OCI-M1 (cell line): ENCODE measurements at places on chromosomes 11 and 22.
A peak's percentile ranks its signal among the peaks of the same experiment; 100 is the strongest.

DNA sequence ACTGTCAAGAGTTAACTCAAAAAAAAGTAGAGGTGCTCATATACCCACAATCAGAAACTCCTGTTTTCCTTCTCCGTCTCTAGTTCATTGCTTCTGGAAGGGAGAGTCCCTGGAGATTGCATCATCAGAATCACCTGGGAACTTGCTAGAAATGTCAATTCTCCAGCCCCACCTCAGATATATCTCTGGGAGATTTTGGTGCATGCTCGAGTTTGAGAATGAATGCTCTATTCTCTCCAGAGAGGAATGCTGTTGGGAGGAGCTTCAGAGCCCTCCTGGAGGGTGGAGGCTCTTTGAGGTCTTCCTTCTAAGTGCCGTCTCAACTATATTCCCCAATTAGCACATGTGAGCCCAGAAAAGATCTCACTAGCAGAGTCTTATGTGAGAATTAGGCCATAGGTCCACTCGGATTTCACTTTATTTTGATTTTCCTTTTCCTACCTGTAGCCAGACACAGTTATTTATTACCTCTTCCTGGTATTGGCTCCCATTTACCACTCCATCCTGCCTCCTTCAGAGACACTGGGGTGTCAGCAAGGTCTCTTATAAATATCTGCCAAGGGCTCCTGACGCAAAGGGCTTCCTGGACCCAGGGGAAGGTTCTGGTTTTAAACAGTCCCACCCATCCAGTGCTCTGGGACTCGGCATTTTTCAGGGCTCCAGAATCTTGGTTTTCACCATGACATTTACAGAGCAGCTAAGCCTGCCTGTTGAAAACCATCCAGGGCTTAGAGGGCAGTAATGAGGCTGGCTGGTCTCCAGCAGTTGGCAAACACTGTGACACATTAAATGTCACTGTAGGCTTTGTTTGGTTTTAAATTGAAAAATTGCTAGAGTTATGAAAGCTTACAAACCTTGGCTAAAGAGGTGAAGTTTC lies 136.2 kb downstream of the CD44 start:
- DNase-seq = no peak

- no peak for DNase-seq
These were observed 24.1 kb downstream of the SUN2 start for GRCh38 chr22:38731703-38732161.

GRCh38 chr11:122248131-122248530 lies 132.1 kb upstream of the BLID start:
- no peak for DNase-seq

DNA sequence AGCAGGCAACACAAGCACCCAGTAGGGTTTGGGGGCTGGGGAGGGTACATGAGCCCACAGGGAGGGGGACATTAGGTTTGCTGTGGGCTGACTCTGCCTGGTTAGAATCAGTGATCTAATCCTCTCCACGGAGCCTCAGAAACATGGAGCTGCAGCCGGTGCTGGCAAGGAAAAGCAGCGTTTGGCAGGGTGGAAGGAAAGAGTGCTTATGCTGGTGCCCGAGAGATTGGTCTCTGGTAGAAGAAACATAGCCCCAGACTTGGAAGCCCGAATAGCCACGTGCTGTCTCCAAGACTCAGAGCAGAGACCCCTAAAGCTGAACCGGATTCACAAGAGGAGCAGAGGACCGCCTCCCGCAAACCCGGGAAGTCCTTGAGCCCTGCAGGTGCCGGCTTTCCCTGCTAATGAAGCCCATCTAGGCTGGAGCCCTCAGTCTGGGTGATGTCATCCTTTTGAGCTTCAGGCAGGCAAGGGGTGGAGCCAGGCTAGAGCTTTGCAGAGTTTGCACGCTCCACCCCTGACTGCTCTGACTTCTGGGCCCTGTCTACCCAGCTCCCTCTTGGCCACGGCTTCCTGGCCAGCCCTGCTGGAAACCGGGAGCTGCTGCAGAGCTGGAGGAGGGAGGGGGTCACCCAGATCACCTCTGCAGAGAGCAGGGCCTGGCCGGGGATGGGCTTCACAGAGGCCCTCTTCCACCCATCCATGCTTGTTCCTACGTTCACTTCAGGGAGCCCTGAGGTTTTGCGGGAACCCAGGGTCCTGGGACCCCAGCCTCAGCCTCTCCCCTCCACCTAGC lies 35.0 kb upstream of the JAM3 start:
- peak; percentile 75 for DNase-seq

- peak; percentile 95 for DNase-seq
These were observed 69.4 kb upstream of the FGF3 start for GRCh38 chr11:69888483-69889181.

DNA sequence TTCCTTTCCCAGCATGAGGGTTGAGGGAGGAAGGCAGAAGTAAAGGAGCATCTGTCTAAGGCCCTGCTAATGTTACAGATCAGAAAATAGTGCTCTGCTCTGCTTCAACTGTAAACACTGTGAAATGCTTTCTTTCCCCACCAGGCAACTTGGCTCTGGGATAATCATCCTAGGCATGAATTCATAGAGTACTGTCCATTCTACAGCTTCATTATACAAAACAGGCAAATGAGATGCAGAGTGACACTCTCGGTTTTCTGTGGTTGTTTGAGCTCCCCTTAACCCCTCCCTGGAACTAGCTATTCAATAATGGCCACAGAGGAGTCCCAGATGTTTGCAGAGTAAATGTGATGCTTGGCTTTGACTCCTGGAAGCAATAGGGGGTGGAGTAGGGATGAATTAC lies 184.3 kb upstream of the CTSC start:
- no peak for DNase-seq

- no peak for DNase-seq
These were observed 11.8 kb upstream of the KCNJ11 start for GRCh38 chr11:17400048-17400775.

- DNase-seq = no peak
These were observed 196.9 kb downstream of the ADAMTS15 start for GRCh38 chr11:130645164-130645842.

GRCh38 chr11:112748713-112749543 lies 212.3 kb upstream of the NCAM1 start:
- no peak for DNase-seq

DNA sequence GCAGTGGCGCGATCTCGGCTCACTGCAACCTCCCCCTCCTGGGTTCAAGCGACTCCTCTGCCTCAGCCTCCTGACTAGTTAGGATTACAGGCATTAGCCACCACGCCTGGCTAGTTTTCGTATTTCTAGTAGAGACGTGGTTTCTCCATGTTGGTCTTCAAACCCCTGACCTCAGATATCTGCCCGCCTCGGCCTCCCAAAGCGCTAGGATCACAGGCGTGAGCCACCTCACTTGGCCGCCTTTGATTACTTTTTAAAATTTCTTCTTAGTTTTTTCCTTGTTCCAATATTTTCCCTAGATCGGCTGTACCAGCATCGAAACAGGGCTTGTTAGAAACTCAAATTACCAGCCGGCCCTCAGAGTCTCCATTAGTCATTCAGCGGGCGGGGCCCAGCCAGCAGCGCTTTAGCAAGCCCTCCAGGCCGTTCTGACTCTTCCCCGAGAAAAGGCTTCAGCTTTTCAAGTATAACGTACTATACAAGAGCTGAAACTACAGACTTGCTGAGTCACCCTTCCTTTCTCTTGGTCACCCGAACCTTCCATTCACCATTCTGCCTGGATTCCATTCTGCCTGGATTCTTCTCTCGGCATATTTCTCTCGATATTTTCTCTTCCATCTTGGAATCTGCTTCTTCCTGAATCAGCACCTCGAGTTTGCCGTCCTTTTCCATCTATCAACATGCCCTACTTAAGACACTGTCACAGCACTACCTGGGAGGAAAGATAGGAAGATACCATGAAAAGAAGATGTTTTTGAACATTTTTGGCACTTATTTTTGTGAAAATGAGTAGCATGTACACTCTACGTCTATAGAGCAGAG lies 6.7 kb upstream of the CAPRIN1 start:
- DNase-seq = peak; percentile 89

DNA sequence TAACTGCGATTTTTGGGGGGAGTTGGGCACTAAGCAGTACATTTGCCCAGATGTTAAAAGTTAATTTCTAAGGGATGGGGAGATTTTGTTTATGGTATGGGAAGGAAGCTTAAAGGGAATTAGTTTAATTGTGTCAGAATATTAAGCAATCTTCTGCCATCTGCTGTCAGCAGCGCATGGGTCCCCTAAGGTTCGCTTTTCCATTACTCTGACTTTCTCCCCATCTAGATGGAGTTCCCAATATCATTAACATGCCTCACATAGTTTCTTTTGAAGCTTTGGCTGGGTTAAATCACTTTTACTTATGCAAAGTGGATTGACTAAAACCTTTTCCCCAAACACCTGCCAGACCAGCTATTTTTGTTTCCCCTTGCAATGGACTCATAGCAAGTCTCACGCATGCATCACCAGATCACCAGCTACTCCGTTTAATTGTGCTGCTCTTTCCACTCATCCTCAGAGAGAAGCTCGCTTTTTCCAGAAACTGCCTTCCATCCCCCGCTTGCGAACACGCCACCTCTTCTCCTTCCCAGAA lies 172.7 kb downstream of the FAT3 start:
- no peak for DNase-seq

DNA sequence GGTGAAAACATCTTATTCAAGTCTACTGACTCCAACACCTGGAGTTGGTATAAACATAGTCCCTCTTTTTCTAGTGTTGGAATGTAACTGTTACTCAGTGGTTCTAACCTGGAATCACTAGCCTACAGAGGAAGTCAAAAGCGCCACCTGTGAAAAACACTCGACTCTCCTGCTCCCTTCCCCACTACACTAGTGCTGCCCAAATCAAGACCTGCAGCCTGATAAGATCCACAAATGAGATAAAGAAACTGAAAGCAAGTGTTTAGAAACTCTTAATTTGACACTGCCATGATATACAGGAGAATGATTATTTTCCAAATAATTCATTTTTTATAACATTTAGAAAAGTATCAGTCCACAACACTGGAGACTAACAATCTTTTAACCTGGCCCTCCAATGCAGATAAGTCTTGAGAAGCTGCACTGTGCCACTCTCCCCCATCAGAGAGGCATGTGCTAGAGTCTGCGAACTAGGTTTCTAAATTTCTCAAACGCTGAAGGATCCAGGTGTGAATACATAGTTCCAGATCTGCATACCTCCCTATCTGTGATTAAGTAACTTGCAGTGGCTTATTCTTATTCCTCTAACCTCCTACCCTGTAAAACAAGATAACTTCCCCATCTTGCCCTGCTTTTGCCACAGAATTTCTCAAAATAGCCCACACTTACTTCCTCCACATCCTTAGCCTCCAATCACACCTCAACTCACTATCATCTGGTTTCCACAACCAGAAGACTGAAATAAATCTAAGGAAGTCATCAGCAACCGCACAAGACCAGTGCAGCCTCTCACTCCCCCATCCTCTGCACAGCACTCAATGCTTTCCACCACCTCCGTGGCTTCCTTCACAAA lies 88.1 kb downstream of the RRAS2 start:
- peak; percentile 91 for DNase-seq

GRCh38 chr11:405323-405953 lies 9.4 kb downstream of the SIGIRR start:
- DNase-seq = no peak

DNA sequence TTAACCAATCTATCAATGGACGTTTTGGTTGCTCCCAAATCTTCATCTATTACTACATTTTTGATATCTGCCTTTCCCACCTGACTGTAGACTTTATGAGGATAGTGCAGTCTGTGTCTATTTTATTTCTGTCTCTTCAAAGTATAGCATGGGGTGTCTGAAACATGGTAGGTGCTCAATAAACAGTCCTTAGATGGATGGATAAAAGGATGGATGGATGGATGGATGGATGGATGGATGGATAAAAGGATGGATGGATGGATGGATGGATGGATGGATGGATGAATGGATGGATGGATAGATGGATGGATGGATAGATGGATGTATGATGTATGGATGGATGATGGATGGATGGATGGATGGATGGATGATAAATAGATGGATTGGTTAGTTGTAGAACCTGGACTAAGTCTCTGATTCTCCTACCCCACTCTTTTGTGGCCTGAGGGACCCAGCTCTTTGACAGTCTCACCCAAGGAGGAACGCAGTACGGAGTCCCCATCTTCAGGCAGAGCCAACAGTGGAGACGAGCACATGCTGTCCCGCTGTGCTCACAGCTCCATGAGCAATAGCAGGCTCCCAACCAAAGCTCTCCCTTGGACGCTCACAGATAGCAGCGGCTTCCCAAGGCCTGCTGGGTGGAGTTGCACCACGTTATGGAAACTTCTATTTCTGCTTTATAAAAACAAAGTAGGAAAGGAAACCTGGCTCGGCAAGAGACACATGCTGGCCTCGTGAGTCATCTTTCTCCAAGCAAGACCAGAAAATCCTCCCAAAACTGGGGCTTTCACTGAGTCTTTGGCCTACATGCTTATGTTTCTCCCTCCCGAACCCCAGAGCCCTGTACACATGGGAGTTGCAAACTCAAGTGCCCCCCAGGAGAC lies 448.0 kb downstream of the MIAT start:
- DNase-seq = no peak

GRCh38 chr11:125167954-125168835 lies 3.6 kb downstream of the PKNOX2 start:
- peak; percentile 21 for DNase-seq

DNA sequence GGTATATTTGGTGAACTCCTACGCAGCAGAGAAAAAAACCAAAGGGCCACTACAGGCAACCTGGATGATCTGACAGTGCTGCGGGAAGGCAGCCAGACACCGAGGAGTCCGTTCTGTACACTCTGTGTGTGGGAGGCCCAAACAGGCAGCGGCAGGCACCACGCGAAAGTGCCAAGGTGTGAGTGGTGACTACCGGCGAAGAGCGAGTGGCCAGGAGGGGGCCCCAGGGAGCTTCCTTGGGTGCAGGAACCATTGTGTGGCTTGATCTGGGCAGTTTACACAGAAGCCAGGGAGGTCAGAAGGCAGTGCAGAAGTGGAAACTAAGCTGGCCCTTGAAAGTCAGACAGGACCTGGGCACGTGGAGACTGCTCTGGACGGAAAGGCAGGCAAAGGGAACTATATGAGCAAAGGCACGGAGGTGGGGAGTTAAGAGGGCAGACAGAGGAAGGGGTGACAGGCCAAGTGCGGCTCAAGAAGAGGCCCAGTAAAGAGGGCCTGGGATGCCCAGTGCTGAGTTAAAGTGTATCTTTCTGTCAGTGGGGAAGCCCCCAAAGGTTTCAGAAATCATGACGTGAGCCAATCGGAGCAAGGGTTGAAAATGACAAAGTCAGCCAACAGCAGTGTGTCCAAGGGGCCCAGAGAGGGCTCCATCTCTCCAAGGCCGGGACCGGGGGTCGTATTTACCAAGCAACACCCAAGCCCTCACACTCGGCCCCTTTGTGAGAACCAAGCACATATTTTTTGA lies 10.6 kb downstream of the TMEM184B start:
- DNase-seq = peak; percentile 27

- no peak for DNase-seq
These were observed 1.3 kb upstream of the BARX2 start for GRCh38 chr11:129374081-129374992.
